Esophagus squamous epithelium (tissue), 5 donors: ENCODE measurements at places on chromosomes 4 and X.

DNA sequence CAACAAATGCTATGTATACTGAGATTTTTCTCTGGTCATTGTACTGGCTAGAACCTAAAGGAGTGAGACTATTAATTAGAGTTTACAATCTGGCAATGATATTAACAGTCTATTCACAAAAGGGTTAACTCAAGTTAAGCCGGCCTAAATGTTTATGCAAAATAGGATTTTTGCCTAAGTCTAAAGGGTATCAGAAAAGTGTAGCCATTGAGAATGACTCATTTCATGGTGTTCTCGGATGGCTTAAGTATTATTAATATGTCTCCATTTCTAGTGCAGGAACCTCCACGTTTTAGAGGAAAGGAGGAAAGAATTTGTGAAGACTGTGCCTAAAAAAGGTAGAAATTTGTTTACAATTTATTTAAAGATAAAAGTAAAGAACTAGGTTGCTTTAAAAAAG, 29.8 kb downstream of the DYNLT3 start:
- no peak for DNase-seq

DNA sequence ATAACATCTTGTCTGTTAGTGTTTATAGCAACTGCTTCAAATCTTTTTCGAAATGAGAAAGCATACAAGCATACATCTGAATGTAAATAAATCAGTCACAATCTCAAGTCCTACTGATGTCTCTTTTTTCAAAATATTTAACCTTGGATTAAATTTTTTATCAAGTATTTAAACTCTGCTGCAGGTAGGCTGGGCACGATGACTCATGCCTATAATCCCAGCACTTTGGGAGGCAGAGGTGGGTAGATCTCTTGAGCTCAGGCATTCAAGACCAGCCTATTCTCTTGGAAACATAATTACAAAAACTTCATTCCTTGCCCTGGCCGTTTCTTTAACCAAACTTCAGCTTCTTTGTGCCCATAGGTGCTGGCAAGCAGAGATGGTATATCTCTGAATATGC, 540.3 kb upstream of the GALNT7 start:
- no peak for DNase-seq

DNA sequence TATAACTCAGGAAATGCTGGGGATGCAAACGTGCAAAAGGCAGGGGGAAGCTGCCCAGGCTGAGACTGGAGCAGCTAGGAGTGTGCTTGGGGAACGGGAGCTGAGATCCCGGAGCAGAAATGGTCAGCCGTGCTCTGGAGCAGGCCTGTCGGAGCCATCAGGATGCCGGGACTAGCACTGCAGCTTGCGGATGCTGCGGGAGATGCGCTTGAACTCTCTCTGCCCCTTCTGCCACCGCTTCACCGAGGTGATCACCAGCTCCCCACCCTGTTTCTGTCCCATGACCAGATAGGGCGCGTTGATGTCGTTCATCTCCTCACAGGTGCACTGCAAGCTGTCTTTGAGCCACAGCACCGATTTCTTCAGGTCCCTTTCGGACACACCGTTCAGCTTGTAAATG, 7.6 kb downstream of the SFRP2 start:
- DNase-seq = no peak

DNA sequence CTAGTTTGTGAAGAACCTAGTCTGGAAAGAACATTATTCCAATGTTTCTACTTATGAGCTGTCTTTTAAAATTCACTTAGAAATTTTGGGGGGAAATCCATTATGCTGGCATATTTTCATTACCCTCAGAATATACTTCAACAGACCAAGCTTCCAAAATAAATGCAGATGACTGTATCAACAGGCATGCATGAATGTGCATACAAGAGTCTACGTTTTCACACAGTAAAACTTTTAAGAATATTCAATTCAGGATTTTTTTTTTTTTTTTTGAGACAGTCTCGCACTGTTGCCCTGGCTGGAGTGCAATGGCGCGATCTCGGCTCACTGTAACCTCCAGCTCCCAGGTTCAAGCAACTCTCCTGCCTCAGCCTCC, 49.7 kb downstream of the ABCG2 start:
- DNase-seq = no peak

- no peak for DNase-seq
Measured at GRCh38 chr4:25180524-25181131, 20.4 kb upstream of the SEPSECS start.

DNA sequence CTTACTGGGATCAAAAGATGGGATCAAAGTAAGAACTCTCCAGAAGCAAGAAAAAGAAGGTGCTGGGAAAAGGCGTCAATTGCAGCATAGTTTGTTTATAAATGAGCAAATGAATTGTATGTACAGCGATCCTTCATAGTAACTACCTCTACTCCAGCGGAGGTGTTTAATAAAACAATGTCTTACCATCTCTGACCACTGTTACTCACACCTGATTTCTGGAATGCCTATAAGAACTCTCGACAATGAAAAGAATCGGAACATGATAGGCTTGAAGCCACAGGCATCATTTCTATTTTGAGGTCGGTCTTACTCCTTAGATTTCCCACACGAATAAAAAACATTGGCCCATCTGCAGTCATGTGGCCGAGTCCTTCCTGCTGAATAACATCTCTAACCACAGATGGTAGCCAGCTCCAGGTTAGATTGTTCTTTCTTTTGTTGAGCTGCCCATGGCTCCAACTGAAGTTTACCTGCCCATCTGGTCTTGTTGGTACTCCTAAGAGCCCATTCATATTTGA, 67.6 kb downstream of the CLDN34 start:
- DNase-seq = no peak

- no peak for DNase-seq
Measured at GRCh38 chr4:175127314-175127713, 209.2 kb downstream of the ADAM29 start.

DNA sequence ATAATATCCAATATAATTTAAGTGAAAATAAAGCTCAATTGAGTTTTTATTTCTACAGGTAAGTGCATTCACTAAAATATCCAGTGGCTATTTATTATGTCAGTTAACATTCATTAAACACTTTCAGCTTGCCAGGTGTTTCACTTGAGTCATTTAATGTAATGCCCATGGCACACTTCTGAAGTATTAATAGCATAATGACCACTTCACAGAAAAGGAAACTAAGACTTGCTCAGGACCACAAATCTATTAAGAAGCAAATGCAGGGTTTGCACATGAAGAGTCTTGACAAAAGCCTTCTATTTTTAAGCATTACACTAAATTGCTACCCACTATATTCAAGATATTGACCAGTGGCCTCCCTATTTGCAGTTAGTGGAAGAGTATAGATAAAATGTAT, 612.7 kb downstream of the KCTD8 start:
- no peak for DNase-seq

DNA sequence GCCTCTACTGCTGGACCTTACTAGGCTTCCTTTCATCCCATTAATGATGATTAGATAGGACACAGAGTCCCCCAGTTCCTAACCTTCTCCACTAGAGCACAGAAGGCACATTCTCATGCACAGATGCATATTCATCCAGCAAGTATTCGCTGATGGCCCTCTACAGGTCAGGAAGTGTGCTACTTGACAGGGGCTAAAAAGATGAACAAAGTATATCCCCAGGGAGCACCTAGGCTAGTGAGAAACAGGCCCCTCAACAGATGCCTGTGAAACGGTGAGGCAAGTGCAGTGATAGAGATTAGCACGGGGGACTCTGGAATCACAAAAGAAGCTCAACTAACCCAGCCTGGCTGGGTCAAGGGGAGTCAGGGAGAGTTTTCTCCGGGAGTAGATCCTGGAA, 95.8 kb downstream of the MGST2 start:
- DNase-seq = no peak

DNA sequence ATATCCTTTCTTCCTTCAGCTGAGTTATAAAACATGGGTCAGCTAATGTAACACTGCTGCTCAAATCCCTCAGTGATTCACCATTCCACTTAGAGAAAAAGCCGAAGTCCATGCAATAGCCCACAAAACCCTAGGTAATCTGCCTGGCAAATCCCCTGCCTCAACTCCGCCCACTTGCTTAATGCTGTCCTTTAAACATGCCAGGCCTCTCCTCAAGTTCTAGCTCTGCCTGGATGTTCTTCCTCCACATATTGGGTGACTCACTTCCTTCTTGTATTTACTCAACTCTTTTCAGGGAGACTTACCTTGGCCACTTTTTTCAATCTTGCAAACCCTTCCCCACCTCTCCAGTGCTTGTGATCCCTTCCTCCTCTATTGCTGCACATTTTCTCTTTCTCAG, 89.8 kb downstream of the EMCN start:
- DNase-seq = no peak

- no peak for DNase-seq
Measured at GRCh38 chr4:176236946-176237345, 32.1 kb downstream of the ASB5 start.

- no peak for DNase-seq
Measured at GRCh38 chr4:142567199-142567598, 278.9 kb downstream of the INPP4B start.

GRCh38 chr4:118327554-118328241, 25.1 kb downstream of the PRSS12 start:
- no peak for DNase-seq

- no peak for DNase-seq
Measured at GRCh38 chrX:15465347-15465746, 27.8 kb downstream of the PIR start.

DNA sequence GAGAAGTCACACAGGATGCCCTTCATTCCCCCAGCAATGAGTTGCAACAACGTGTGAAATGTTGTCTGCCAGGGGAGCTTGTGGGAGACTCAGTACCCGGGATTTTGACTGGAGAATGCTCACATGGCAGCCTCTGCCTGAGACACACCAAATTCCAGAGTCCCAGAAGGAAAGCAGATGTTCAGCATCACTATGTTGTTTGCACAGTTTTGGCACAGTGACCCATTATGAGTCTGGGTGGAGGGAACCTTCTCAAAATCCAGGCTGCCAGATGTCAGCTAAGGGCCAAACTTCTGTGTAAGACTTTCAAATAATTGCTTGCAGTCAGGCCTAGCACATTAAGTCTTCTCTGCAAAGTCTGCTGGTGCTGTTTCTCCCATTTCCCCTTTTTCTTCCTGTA, 1029.7 kb upstream of the TENM3 start:
- DNase-seq = no peak

DNA sequence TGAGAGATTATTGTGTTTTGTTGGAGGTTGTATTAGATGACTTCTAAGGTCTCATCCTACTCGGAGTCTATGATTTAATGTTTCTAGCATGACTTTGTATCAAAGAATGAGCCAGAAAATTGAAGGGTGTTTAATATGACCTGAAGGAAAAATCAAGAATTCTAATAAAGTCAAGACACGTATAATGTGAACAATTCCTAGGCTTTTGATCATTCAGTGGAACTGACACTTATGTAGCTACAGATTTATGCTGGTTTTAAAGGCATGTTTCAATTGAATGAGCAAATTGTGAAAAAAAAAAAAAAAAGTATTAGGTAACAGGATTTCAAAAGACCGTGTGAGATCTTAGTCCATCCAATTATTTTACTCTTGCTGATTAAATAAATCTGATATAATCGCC, 64.9 kb downstream of the GRID2 start:
- DNase-seq = no peak

DNA sequence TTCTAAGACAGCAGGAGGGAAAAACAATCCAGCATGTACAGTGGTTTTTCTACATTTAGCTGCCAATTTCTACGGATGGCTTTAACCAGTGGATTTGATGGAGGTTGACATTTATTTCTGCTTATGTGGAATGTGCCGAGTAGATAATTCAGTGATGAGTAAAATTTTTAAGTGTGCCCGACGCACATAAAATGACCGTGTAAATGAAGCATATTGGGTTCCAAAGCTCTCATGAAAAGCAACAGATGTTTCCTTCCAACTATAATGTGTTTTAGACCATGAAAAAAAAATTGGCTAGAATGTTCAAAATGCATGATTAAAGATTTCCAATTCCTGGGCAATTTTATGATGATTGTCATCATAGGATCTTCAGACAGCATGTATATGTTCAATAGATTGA, 14.1 kb downstream of the INPP4B start:
- DNase-seq = no peak

DNA sequence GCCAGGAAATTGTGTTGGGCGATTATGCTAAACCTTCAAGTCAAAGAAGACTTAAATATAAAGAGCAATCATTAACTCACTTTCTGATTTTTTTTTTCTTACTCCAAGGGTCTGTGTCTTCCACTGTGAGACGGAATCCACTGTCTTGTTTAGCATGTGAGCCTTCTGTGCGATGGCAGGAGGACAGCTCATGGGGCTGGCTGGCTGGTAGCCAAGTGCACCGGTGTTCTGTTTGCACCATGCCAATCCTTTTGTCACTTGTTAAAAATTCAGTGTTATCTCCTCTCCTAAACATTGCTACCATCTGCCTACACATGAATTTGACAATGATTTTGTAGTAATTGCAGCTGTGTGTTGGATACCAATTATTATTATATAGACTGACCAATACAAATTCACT, 1056.3 kb upstream of the IGFBP7 start:
- no peak for DNase-seq

GRCh38 chr4:109576462-109576861, 16.4 kb downstream of the MCUB start:
- DNase-seq = no peak

- DNase-seq = no peak
Measured at GRCh38 chr4:76276813-76277212, 25.3 kb downstream of the FAM47E start.

- DNase-seq = no peak
Measured at GRCh38 chr4:113682730-113683537, 78.6 kb downstream of the CAMK2D start.

GRCh38 chr4:89279385-89279784, 28.2 kb downstream of the GPRIN3 start:
- no peak for DNase-seq

DNA sequence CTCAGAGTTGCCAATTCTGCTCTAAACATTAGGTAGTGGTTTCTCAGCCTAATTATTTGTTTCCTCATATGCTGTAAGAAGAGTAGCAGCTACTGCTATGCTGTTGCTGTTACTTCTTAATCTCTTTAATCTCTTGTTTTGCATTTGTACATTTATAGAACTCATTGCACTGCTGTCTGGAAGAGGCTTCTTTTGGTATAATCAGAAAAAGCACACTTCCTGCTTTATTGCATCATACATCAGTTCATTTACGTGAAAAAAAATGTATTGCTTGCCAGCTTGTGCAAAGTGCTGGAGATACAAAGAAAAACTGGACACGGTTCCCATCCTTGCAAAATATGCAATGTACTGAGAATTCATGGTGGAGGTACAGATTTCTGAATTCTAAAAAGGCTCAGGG, 332.0 kb downstream of the GRXCR1 start:
- DNase-seq = no peak

DNA sequence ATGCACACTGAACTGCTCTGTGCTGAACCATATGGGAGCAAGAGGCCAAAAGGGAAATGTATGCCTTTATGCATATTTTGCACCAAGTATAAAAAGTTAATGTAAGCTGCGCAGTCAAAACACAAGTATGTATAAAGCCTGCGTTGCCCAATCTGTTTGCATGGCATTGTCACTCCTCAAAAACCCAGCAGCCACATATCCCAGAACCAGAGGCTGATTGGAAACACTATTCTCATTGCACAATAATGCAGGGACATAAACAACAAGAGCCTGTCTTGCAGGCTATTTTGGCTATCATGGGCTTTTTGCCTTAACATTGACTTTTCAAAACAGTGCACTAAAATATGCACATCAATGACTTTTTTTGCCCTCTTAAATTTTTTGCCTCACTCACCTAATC, 5.1 kb upstream of the ASB9 start:
- no peak for DNase-seq
